Smooth muscle cell of trachea (primary cell): ENCODE measurements at places on chromosomes 3 and 15. TPM values are rescaled to one million over a fixed set of nuclear protein-coding genes. Genes with fewer than 3 reads are reported as not detected.

Gene RGMA
- total RNA-seq: 4.6 and 5.4 TPM in 2 replicates

Gene CAMKV
- not detected in 2 replicates for total RNA-seq

Gene ADCY5
- 0.44 and 0.66 TPM in 2 replicates for total RNA-seq

Gene APOD
- total RNA-seq: 1.6 and 2.8 TPM in 2 replicates

Gene LMOD3
- under 0.01 and 0.15 TPM in 2 replicates for total RNA-seq

Gene C15orf62
- 0.15 TPM in 1 of 2 replicates, not detected in the other for total RNA-seq

Gene CD86
- total RNA-seq: not detected in 2 replicates

Gene GOLGA6L7
- not detected in 2 replicates for total RNA-seq

Gene ZNF774
- 1.5 and 1.9 TPM in 2 replicates for total RNA-seq

Gene FSTL1
- 752 and 963 TPM in 2 replicates for total RNA-seq

Gene MKRN3
- total RNA-seq: 1.3 and 3.0 TPM in 2 replicates
